ENCODE measurements at places on chromosomes 12 and 14.

DNA sequence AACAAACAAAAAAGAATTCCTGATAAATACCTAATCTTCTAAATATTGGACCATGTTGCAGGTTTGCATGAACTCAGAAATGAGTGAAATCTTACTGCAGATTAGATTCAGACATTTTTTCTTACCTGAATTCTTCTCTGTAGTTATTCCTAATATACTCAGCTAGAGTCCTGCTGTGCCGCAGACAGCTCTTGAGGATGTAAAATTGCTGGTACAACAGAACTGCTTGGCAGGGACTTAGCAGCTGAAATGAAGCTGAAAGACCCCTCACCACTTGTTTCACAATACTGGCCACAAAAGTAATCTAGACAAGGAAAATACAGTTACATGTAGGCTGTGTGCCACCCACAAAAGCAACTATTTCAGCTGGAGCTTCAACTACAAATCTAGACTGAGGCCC, 48.3 kb upstream of the KICS2 start:
- DNase-seq = no peak

GRCh38 chr12:51666696-51667095, 75.7 kb downstream of the SCN8A start:
- no peak for DNase-seq

GRCh38 chr12:113634474-113634873, 162.8 kb upstream of the LHX5 start:
- no peak for DNase-seq

GRCh38 chr14:97788364-97788763, 991.2 kb downstream of the VRK1 start:
- DNase-seq = no peak

- no peak for DNase-seq
Measured at GRCh38 chr12:49259452-49259851, 5.4 kb upstream of the TUBA1C start.

DNA sequence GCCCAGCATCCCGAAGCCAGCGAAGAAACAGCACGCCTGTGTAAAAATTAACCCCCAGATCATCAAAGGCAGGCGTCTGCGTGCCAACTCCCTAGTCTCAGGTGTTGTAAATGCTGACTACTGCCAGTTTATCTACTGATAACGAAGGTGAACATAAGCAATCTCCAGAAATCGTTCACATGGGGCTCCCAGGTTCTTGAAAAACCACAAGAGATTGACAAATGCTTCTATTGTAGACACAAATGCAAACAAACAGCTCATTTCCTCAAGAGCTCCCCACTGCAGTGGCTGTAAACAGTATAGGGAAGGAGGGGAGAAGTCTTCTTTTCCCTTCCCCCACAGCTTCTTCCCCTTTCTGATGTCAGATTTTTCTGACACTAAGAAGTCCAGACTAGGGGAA, 5.3 kb upstream of the PLEKHG3 start:
- DNase-seq = no peak

DNA sequence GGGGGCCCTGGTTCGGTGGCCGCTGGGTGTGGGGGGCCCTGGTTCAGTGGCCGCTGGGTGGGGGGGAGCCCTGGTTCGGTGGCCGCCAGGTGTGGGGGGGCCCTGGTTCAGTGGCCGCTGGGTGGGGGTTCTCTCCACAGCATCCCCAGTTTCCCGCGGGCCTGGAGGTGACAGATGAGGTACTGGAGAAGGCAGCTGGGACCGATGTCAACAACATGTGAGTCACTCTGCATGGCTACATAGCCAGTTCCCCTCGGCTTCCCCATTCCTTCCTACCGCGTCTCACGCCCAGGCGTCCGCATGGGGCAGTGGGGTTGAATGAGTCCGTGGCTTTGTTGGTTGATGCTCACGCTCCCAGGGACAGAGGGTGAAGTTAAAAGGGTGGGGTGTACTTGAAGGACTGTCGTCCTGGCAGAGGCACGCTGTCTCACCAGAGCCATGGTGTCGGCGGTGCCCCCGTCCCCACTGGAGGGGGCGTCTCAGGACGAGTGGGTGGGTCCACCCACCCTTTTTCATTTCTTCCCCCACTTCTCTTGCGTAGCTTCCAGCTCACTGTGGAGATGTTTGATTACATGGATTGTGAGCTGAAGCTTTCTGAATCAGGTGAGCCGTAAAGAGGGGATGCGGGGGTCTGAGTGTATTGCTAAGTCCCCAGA, 15.6 kb downstream of the HIP1R start:
- no peak for DNase-seq

- DNase-seq = no peak
Measured at GRCh38 chr14:74237441-74237840, 1.8 kb upstream of the VSX2 start.

GRCh38 chr12:43957732-43958372, 122.0 kb downstream of the TMEM117 start:
- DNase-seq = no peak

Measured in mesothelial cell of epicardium (in vitro differentiated cells).